Skin of body (tissue), 3 donors: ENCODE measurements at places on chromosomes 5 and 9. TPM values are rescaled to one million over a fixed set of nuclear protein-coding genes. Genes with fewer than 3 reads are reported as not detected.

The ZNF300 gene
- total RNA-seq = 13.0 TPM

GRCh38 chr5:168590666-168591065 is 11.5 kb upstream of the PANK3 start:
- DNase-seq = no peak

The DEPDC1B gene
- total RNA-seq = 6.7 TPM

- no peak for DNase-seq
Measured at GRCh38 chr9:20031836-20032235, 243.0 kb upstream of the SLC24A2 start.

GRCh38 chr9:81207651-81208050 is 481.7 kb downstream of the TLE1 start:
- no peak for DNase-seq

DNA sequence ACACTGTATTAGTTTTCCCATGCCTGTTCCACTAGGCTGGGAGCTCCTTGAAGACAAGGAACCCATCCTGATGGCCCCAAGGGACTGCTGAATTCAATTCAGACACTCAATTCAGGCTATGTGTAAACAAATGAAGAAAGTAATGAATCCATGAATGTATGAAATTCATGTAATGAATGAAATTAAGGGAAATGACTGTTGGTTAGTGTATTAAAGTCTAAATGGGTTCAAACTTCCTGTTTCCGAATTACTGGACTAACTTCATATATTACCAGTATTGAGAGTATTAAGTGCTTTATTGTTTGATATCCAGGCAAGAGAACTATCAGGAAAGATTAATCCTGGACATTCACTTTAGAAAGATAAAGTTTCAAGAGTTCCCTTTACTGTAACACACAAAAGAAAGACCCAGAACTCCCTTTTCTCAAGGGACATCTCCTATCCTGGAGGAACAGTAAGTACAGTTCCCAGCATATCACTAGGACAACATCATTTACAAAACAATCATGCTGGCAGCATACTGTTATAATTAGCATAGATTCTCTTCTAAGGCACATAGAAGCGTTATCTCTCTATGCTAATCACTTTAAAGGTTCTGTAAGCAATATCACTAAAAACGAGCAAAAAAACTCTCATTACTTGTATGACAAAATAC is 28.5 kb upstream of the IFNK start:
- DNase-seq = no peak

The C6 gene
- 1.4 TPM for total RNA-seq

DNA sequence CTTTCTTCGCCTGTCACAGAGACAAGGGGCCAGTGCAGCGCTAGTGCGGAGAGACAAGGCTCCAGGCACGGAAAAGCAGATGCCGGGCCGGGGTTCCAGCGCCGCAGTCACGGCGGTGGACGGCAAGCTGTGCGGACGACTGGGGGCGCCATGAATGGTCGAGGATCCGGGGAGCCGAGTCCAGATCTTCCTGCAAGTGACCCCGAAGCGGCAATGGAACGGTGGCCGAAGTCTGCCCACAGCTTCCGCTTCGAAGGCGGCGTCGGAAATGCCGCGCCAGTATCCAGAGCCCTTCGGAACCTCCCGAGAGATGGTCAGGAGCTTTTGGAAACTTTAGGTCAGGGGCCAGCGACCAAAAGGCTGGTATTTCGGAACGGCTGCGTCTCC is 601 bp upstream of the FAF2 start:
- no peak for DNase-seq

DNA sequence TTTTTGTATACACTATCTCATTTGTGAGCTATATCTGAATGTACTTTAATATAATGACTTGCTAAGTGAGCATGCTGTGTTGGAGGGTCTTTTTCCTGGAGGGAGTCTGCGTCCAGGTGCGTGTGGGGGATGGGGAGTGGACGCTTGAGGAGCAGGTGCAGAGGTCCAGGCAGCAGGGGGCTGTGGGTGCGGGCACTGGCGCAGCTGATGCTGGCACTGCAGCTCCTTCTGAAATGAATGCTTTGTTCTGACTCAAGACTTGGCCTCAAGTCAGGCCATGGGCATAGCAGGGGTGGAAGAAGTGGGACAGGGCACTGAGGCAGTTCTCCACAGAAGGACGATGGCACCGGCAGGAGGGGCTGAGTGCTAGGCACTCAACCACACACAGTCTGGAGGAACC is 165.7 kb upstream of the IRX1 start:
- no peak for DNase-seq

DNA sequence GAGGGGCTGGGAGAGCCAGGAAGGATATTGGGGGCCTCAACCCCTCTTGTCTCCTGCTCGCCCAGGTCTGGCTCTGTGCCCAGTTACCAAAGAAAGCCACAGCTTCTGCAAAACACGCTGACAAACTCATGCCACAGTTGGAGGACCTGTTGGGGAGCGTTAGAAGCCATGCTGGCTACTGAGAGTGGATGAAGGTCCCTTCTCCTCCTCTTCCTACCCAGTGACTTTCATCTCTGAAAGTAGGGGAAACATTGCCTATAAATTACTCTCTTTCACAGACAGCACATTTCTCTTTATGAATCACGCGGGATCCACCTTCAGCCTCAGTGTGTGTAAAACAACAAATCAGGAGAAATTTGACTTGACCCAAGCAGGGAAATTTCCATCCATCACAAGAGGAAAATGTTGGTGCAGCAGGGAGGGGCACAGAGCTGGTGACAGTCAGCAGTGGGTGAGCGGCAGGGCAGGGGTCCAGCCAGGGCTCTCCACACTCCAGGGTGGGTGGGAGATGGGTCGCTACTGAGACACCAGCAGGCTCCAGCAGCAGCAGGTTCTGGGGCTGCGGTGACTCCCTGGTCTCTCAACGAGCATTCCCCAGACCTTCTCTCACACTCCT is 181.9 kb downstream of the FGF18 start:
- no peak for DNase-seq

The ZER1 gene
- total RNA-seq = 18.1 TPM

The HTR1A gene
- total RNA-seq = not detected
